ENCODE measurements at places on chromosomes 3 and 15.
A peak's percentile ranks its signal among the peaks of the same experiment; 100 is the strongest.

DNA sequence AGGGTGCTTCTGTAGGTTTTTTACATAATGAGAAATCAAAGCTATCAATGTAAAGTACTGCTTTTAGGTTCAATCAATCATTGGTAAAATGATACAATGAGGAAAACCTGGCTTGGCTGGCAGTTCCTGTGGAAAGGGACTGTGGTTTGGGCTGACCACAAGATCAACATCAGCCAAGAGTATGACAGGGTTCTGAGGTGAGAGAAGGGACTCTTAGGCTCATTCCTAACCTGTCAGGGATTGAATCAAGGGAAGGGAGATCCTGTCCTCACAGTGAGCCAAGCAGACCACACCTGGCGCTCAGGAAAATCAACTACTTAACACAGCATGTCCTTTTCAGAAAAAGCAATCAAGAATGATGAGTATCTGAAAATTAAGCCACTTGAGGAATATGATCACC, 111.1 kb downstream of the MAGI1 start:
- no peak for DNase-seq

GRCh38 chr3:66706890-66707289, 206.1 kb upstream of the LRIG1 start:
- DNase-seq = no peak

- DNase-seq = no peak
These were observed 284.7 kb upstream of the STT3B start for GRCh38 chr3:31247850-31248562.

- DNase-seq = no peak
These were observed 35.9 kb downstream of the CFAP91 start for GRCh38 chr3:119738741-119739140.

DNA sequence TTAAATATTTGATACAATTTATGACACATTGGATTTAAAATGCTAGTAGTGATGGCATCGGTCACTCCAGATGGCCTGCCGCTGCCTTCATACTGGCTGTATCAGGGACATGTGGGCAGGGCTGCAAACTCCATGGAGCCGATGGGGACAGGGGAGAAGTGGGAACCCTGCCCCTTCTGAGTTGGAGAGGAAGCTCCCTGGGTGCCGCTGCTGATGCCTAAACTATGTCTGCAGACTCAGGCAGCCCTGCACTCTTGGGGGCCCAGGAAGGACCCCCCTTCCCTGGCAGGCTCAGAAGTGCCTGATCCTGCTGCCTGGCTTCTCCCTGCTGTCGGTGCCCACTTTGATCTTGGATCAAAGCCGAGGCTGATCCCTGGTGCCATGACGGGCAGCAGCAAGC, 1522.1 kb downstream of the OTOL1 start:
- DNase-seq = no peak

DNA sequence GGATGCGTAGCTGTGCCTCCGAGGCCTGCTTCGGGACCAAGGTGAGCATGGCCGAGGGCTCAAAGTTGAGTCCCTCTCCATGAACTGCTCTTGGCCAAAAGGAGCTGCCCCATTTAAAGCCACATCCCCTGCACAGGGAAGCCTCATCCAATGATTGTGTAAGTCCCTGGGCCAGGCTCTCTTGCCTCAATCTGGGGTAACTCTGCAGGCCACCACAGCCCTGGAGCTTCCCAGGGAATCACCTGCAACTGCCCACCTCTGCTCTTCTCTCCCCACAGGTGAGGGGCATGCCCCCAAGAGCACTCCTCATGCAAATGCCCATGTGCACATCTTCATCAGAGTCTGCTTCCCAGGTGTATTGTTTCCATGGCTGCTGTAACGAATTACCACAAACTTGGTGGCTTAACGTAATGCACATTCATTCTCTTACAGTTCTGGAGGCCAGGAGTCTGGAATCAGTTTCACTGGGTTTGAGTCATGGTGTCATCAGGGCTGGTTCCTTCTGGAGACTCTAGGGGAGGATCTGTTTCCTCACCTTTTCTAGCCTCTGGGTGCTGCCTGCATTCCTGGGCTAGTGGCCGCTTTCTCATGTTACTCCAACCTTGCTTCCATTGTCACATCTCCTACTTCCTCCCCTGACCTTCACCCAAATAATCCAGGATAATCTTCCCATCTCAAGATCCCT, 25.0 kb upstream of the LOXL1 start:
- no peak for DNase-seq

GRCh38 chr3:55490276-55490913, 3.3 kb upstream of the WNT5A start:
- no peak for DNase-seq

DNA sequence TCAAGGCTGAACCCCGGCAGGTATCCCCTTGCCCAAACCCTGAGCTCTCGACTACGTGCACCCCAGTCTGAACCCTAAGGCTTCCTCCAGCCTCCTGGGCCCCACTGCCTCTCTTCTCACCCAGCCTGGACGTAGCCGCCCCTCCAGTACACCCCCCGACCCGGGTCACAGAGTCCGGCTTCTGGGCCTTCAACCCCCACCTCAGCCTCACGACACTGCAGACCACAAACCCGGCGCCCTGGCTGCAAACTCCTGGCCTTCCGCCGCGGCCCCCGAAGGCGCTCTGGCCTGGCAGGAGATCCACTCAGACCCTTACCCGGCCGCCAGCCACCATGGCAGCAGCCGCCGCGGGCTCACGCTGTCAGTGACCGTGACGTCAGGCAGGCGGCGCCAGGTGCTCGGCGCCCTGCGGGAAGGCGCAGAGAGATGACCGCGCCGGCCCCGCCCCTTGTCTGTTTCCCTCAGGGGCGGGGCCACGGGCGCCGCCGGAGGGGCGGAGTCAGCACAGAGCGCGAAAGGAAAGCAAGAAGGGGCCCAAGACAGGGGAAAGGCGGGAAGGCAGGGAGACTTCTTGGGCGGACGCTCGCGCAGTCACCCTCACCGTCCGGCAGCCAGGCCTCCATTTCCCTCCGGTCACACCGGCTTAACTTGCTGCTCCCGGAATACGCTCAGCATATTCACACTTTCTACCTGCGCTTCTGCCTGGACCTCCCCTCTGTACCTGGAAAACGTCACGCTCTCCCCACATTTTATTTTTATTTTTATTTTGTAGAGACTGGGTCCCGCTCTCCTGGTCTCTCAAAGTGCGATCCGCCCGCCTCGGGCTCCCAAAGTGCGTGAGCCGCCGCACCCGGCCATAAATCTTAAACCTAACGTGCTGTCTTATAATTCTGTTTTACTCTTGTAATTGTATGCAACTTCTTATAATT, at the start of gene RMDN3:
Gene RMDN3 (minus strand): TSS at position 372 of the 929 bp plus-strand sequence. CDS start 471 bp downstream, outside the sequence.
- DNase-seq = peak; percentile 59

DNA sequence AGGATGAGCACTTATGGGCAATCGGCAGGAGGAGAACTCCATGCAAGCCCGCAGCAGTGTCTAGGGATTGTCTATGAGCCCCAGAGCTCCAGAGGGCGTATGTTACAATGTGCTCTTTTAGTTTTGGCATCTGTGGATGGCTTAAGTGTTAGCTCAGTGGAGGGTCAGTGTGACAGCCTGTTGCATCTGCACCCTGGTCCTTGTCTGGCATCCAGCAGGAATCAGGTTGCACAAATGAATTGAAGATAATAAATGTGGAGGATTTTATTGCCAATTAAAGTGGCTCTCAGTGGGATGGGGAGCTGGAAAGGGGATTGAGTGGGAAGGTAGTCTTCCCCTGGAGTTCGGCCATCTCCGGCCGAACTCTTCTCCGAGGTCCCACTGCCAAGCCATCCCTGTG, 11.8 kb upstream of the PRICKLE2 start:
- DNase-seq = no peak

GRCh38 chr15:87707566-87708130, 548.9 kb downstream of the NTRK3 start:
- DNase-seq = no peak

DNA sequence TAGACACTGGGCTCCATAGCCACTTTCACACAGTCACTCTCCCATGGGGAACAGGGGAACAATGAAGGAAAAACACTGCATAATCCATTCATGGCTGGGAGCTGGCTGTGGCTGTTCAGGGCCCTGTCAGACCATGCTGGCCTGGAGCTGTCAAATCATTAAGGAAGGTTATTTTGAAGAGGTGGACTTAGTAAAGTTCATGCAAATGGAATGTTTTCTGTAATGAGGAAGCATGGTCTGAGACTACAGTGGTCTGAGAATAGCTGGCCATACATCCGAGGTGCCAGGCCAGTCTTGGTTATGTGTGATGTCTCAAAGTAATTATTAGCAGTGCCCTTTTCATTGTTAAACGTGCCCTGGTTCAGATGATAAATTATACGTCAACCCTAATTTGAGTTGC, 117.1 kb upstream of the MRPS22 start:
- DNase-seq = no peak

DNA sequence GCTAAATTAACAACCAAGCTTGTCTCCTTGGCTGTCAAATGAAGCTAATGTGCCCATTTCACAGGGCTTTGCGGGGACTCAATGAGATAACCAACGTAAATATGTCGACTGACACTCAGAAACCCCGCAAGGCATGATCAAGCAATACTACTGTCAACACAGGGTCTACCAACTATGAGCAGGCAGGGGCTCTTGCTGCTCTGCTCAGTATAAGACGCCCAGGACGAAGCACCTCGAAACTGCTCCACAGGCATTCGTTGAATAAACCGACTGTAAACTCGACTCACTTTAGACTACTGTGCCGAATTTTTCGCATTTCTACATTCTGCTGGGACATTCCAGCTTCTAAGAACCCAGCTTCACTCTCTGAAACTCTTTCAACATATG, 55.0 kb downstream of the FEZF2 start:
- DNase-seq = no peak

- no peak for DNase-seq
These were observed 3.5 kb downstream of the RPL29 start for GRCh38 chr3:51992017-51992682.

DNA sequence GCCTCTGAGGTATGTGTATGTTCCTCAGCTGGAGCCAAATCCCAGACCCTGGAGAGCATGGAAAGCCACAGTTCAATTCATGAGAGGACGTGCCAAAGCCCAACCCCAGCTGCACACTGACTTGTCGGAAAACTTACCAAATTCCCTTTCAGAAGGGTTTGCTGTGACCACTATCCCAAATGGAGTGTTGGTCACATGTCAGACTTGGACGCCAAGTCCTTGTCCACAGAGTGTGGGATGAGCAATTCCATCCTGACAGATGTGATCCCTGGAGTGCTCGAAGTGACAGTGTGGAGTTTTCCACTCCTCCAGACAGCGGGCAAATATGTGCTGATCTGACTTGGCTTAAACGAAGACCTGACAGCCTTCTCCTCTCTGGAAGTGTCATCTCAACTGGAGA, 71.2 kb downstream of the RORA start:
- DNase-seq = no peak

GRCh38 chr15:63051156-63052066, 8.9 kb downstream of the TPM1 start:
- DNase-seq = no peak

DNA sequence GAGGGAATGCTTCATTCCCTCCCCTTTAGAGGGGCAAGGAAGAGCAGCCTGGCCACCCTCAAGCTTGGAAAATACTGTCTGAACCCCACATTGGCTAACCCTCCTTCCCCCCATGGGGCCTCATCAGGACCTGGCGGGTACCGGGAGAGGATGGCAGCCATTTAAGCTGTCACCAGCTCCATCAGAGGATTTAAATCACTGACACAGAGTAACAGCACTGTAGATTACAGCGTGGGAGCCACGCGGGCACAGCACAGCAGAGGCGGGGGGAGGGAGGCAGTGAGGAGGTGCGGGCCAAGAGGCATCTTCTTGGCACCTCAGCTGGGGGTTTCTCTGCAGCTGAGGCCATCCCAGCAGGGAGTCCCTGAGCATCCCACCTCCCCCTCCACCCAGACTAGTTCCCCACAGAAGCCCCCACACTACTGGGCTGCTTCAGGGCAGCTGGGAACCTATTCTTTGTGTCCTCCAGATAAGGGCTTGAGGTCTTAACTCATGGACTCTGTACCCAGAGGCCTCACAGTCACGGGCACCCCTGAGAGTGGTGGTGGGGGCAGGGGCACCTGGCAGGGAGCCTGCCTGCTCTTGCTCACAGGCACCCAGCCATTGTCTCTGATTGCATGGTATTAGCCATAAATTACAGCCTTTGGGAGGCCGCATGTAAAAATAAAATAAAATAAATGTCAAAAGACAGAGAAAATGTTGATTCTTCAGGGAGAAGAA, 21.9 kb upstream of the CACNA2D2 start:
- no peak for DNase-seq

- DNase-seq = no peak
These were observed 1.3 kb upstream of the CPEB1 start for GRCh38 chr15:82648257-82649103.

DNA sequence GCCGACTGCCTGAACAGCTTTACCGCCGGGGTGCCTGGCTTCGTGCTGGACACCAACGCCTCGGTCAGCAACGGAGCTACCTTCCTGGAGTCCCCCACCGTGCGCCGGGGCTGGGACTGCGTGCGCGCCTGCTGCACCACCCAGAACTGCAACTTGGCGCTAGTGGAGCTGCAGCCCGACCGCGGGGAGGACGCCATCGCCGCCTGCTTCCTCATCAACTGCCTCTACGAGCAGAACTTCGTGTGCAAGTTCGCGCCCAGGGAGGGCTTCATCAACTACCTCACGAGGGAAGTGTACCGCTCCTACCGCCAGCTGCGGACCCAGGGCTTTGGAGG, 815 bp downstream of the SPINT1 start:
- DNase-seq = peak; percentile 9

DNA sequence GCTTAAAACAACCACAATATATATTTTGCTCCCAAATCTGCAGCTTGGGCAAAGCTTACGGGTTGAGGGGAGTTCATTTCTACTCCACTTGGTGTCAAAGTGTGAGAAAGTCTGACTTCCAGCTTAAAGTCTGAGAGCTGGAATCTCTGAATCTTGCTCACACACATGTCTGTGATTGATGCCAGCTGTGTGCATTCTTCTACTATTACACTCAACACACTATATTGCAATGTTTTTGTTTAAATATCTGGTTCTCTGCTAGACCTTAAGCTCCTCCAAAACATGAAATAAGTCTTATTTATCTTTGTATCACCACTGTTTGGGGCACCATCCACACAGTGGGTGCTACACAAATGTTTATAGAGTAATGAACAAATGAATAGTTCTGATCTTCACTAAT, 36.7 kb upstream of the SECISBP2L start:
- DNase-seq = no peak

DNA sequence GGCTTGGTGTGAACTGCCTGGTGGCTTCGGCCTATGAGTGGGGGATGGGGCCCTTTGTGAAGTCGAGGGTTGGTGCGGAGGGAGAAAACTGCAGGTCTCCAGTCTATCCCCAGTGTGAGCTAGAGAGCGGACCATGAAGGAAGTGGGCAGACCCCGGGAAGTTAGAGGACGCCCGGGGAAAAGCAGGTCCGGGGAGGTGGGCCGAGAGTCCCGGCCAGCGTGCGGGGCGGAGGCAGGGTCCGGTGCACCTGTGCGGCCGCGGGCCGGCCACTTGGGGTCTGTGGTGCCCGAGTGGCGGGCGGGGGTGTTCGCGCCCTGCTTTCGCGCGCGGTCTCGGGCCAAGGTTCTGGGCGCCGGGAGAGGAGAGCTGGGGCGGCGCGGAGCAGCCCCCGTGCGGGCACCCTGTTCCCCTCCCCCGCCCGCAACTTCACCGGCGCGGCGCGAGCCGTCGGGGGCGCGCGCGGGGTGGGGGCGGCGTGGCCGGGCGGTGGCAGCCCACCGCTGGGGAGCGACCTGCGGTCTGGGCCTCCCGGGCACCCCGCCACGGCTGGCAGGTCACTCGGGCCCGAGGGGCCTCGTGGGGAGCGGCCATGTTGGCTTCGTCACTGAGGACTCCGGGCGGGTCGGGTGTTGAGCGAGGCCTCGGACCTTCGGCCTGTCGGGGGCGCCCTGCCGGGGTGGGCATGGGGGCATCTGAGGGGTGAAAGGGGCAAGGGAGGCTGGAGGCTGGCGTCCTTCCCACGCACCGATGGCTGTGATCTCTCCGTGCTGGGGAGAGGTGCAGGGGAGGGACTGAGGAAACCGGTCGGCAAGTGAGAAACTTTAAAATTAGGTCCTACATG, 4.8 kb downstream of the UBE2E1 start:
- no peak for DNase-seq

Data from bone marrow (tissue), 2 donors.